ENCODE measurements at places on chromosomes 1 and 21.

- DNase-seq, result no peak
Observed at GRCh38 chr1:236101233-236102200, 36.6 kb upstream of the NID1 start.

DNA sequence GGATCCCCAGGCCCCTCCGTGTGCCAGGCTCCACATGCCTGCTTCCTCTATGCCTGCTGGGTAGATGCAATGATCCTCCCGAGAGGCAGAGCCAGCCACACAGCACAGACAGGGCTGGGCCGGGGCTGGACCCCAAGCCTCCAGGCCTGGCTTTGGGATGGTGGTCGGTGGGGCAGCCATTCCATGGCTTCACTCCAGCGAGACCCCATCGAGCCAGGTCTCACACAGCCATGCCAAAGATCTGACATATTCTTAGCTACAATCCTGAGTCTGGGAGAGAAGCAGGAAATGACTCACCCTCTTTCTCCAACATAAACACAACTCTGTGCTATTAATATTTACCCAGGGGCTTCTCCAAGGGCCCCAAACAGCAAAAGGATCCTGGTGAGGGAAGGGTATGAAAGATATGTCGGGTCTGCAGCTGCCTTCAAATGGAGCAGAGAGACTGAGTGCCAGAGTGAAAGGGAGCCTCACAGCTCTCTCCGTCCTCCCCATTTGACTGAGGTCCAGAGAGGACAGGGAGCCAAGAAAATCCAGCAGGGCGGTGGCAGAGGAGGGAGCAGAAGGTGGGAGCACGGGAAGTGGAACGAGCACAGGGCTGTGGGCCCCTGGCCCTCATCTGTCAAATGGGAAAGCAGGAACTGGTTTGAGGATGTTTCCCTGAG is 639.5 kb downstream of the MATN1 start:
- DNase-seq, result no peak

DNA sequence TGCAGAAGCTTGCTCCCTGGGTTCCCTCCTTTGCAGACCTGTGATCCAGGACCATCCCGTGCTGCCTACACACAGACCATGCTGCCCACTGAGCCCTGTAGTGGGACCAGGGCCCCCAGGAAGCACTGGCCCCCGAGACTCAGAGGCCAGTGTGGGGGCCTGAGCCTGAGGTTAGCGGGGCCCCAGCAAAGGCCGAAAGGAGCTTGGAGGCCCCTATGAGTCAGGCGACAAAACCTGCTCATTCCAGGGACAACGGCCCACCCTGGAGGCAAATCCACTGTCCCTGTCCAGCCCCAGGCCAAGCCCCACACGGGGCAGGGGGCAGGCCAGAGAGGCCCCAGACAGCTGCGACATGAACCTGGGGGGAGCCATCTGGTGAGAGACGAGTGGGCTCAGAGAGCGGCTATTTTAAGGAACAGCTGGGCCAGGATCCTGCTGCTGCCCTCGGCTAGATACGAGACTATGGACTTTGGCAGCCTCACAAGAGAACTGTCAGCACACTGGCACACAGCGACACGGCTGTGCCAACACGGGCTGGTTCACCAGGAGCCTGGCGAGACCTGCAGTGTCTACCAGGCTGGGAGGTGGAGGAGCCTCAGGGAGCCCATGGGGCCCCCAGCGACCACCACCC is 74.7 kb downstream of the ARHGEF16 start:
- no peak for DNase-seq

DNA sequence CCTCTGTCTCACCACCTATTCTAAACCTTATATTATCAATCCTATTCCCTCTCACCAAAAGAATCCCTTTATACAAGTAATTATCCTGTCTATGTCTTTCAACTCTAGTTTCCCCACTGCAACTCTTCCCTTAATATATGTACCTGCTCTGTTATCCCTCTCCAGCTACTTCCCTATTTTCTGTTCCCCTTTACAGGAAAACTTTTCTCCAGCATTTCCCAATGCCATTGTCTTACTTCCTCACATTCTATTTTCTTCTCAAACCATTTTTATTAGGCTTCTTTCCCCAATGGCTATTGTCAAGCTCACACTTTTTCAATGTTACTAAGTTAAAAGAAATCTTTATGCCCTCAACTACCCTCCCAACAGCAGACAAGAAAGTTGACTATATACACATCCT is 11.6 kb downstream of the DPYD start:
- no peak for DNase-seq

- DNase-seq, result no peak
Observed at GRCh38 chr1:179107706-179108629, 26.1 kb downstream of the TOR3A start.

DNA sequence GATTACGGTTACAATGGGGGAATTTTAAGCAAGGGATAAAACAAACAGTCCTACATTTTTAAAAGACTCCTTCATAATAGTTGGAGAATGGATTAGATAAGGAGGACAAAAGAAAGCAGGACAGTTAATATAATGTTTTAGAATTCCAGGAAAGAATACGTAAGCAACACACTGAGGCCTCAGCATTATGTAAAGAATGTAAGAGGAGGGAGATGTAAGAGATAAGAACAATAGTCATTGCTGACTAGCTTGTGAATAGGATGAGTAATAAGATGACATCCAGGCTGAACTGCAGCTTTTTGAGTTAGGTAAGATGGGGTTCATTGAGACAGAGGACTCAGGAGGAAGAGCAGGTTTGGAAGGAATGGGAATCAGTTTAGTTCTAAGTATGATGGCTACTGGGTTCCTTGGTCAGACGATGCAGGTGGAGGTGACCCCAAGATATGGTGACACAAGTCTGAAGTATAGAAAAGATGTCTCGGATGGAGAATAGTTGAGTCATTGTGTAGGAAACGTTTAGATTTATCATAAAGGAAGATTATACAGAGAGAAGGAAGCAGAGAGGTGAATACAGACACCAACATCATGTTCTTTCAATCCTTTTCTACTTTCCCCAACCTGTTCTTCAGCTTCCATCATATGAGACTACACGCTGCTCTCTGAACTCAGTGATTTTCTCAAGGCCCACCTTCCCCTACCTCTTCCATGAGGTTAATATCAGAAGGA is 372.8 kb downstream of the PTBP2 start:
- DNase-seq, result no peak

DNA sequence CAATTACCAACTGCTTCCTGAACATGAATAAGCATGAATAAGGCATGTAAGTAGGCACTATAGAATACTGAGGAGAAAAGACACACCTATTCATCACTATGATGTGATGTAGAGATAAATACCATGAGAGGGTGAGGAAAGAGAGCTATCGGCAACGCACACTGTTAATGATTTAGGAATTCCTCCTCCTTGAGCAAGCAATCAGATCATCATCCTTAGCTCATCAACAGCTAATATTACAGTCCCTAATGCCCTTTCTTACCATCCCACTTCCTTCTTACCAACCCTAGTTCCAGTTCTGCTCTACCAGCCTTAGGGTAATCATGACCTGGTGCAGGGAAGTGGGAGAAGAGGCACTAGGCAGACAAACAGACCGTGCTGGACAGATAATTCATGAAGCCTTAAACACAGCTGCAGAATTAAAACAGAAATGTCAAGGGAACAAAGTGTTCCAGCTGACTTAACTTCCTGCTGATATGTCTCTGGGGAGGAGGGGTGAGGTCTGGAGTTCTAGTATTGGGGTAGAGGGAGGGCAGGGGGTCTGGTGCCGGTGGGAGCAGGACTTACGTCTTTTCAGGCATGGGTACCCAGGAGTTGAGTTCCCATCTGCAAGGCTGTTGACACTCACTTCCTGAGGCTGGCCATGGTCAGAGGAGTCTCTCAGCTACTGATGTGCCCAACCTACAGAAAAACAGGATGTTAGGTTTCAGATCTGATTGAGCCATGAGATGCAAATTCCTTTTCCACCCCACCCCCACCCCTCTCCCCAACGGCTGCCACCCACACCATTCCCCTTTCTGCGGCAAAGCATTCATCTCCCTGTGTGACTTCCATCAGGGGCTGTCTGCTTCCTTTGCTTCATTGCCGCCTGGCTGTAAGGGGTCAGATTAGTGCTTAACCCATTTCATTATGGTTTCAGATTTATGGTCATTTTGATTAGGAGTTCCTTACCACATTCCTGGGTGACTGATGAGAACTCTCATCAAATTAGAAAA is 12.6 kb upstream of the RCSD1 start:
- no peak for DNase-seq

GRCh38 chr1:37660664-37661063 is 26.0 kb upstream of the RSPO1 start:
- DNase-seq, result no peak

GRCh38 chr1:244833734-244834542 is 1.5 kb upstream of the COX20 start:
- peak; percentile 15 for DNase-seq

DNA sequence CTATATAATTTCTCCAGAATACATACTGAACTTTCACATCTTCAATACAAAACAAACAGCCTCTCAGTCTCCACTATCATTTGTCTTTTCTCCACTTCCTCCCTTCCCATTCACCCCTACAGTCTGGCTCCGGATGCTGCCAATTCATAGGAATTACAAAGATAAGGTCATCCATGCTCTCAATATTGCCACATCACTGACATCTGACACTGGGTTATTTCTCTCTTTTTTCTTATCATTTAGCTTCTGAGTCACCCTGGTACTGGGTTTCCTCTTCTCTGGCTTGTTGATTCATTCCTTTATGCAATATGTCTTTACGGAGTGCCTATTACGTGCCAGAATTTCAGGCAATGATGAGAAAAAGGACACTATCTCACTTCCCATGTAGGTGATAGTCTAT is 3.1 kb upstream of the SH3BP5L start:
- DNase-seq, result no peak

- no peak for DNase-seq
Observed at GRCh38 chr1:183493540-183494245, 21.4 kb downstream of the SMG7 start.

- no peak for DNase-seq
Observed at GRCh38 chr1:91585982-91586381, 85.3 kb downstream of the CDC7 start.

GRCh38 chr21:14545906-14546480 is at the start of gene SAMSN1:
Gene SAMSN1 (minus strand): TSS chr21:14546315. CDS start chr21:14546261, 54 bp downstream.
- DNase-seq, result peak; percentile 46

DNA sequence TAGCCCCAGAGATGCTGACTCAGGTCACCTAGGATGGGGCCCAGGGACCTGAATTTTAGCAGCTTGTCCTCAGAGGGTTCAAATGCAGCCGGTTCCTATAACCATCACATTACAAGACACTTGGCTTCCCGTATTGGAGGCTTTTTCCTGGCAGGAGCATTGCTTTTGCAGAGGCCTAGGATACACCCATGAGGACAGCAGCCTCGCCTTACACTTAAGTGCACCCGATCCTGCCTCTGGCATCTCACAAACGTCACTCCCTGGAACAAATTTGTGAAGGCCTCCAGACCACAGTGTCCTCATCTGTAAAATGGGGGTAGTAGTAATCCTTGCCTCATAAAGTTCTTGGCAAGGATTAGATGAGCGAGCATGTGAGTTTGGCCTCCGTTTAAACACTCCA is 130.0 kb downstream of the KAZN start:
- no peak for DNase-seq

DNA sequence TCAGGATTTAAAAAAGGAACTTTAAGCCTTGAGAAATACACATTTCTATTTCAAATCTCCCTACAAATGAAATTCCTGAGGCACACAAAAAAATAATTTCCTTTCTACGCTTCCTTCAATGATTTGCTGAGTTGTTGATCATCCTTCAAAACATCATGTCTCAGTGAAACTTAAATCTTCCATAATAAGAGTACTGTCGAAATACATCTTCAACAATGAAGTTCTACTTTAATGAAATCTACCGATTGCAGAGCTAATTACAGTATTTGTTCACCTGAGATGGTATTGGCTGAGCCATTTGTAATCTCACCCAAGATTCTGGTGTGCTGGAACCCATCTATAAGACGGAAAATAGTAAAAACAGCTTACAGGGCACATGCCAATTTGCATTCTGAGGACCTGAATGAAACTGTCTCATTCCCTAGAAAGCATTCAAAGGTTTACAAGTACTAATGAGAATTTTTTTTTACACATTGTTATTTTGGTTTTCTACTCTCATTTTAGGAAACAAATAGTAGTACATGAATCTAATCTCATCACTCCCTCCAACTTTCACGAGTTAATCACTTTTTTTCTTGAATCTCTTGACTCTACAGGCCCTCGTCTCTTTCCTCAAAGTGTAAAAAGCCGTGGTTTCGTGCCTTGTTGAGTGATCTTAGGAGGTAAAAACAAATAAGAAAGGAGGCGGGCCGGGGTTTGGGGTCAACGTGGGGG is 1.1 kb downstream of the CHML start:
- no peak for DNase-seq

GRCh38 chr1:24966724-24967346 is 36.8 kb upstream of the RUNX3 start:
- no peak for DNase-seq

- DNase-seq, result no peak
Observed at GRCh38 chr21:27171707-27172106, 204.8 kb upstream of the ADAMTS5 start.

GRCh38 chr1:165631342-165632151 is 513 bp downstream of the MGST3 start:
- DNase-seq, result peak; percentile 12

DNA sequence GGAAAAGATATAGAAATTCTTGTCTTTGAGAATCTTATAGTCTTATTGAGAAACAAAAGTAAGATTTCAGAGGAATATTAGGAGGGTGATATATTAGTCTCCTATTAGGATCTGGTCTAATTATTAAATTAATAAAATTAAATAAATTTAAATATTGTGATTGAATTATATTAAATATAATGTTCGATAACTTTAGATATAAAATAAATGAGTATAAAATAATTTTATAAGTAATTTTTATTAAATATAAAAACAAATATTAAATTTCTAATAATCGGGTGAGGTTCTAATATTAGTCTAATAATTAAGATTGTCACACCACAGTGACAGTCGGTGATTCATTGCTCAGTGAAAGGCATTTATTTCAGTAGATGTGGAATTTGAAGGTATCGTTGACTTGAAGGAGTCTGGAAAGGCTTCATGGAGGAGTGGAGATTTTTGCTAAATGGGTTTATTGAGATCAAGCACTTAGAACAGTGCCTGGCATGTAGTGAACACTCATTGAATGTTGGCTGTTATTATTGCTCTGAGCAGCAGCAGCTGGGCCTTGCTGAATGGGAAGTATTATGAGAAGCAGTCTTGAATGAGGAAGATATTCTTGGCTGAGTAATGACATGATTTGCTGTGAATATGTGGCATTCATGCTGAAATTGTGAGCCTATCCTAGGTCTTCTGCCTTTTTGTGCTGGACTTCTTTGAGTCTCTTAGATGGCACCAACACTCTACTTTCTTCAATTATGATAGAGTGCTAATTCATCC is 74.6 kb downstream of the USP25 start:
- no peak for DNase-seq

GRCh38 chr1:231214918-231215680 is 25.9 kb upstream of the GNPAT start:
- DNase-seq, result no peak

- peak; percentile 67 for DNase-seq
Observed at GRCh38 chr1:182084487-182085316, 23.2 kb upstream of the ZNF648 start.

DNA sequence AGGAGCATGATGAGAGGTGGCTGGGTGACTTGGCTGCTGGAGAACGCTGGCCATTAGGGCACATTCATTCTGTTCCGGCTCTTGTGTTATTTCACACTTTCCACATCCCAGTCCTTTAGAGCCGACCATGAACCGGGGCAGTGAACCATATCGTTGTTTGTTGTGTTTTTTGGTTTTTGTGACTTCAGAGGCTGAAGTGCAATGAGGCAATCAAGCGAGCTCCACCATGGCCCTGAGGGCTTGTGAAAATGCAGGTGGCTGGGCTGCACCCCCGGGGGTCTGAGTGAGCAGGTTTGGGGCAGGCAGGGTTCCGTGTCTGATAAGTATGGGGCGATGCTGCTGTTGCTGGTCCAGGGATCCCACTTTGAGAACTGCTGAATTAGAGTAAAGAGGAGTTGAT is 23.7 kb downstream of the ABCG1 start:
- no peak for DNase-seq

All from activated CD4-positive, alpha-beta T cell treated with anti-CD3 and anti-CD28 coated beads for 1 hour (primary cell).